ENCODE measurements at places on chromosomes 11 and 22.

- H3K27me3 ChIP-seq = no peaks in the 10 kb centered on the region
- no peak overlapping the region for H3K4me3 ChIP-seq
Observed at GRCh38 chr11:43830928-43831440, 49.6 kb upstream of the ALKBH3 start.

GRCh38 chr11:43904742-43905535, 24.3 kb downstream of the ALKBH3 start:
- no peak for DNase-seq
- peak overlapping the region; percentile 38 for H3K27ac ChIP-seq
- peaks cover 11% of the 10 kb centered on the region for H3K36me3 ChIP-seq
- H3K4me1 ChIP-seq = peaks cover 10% of the 10 kb centered on the region
- H3K4me3 ChIP-seq = peak overlapping the region; percentile 35

GRCh38 chr11:217704-218103, 10.2 kb downstream of the RIC8A start:
- peaks cover 34% of the 10 kb centered on the region for H3K36me3 ChIP-seq
- no peak overlapping the region for H3K27ac ChIP-seq
- no peaks in the 10 kb centered on the region for H3K4me1 ChIP-seq

DNA sequence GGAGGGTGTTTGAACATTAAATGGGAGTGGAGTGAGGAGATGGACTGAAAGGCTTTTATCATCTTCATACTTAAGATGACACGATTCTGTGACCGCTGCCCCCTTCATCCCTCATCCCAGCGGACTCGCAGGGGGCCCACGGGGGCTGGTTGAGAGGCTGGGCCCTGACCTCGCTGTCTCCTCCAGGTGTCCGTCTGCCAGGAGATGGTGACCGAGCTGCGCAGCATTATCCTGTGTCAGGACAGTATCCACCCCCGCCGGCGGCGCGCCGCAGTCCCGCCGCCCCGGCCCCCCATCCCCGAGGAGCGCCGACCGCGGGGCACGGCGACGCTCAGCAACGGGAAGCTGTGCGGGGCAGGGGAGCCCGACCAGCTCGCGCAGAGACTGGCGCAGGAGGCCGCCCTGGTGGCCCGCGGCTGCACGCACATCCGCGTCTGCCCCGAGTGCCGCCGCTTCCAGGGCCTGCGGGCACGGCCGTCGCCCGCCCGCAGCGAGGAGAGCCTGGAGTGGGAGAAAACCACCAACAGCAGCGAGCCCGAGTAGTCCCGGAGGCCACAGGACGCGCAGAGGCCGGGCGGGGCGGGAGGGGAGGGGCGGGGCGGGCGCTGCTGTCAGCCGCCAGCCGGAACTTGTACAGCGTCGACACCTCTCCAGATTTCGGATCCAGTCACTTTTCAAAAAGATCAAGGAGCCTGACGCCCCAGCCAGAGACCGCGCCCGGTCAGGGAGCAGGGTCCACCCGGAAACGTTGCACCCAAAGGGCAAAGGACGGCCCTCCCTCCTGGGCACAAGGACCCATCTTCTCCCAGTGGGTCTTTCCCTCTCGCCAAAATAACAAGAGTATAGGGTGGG, 38.0 kb upstream of the TBCEL start:
- H3K36me3 ChIP-seq = no peaks in the 10 kb centered on the region
- no peak for DNase-seq
- peaks cover 4% of the 10 kb centered on the region for H3K27me3 ChIP-seq
- H3K4me1 ChIP-seq = peaks cover 4% of the 10 kb centered on the region
- H3K27ac ChIP-seq = no peak overlapping the region
- peak overlapping the region; percentile 70 for H3K4me3 ChIP-seq

DNA sequence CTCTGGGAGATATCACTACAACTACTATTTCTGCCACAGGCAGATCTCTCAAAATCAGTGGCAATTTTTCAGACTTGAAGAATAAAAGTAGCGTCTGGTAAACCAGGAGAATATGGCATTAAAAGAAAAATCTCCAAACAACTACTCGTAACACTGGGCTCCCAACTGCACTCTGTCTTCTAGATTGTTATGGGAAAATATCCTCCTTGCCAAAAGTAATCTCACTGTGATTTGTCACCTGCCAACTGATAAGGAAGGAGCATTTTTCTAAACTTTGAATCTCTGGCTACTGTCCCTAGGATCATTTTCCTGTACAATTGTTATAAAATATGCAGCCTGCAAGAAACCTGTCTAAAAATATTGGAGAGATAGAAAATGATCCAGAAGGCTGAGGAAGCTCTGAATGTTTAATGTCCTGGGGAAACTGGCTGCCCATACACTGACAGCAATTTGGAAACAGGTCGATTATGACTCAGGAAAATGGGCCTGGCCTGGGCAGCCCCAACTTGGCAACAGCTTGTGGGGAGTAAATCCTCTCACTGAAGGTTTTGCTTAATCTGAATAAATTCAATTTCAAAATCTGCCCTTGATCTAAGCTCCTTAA, 90.5 kb upstream of the DBX1 start:
- no peaks in the 10 kb centered on the region for H3K27me3 ChIP-seq
- no peak for DNase-seq
- no peak overlapping the region for H3K4me3 ChIP-seq
- H3K4me1 ChIP-seq = no peaks in the 10 kb centered on the region
- H3K27ac ChIP-seq = no peak overlapping the region
- no peaks in the 10 kb centered on the region for H3K36me3 ChIP-seq

DNA sequence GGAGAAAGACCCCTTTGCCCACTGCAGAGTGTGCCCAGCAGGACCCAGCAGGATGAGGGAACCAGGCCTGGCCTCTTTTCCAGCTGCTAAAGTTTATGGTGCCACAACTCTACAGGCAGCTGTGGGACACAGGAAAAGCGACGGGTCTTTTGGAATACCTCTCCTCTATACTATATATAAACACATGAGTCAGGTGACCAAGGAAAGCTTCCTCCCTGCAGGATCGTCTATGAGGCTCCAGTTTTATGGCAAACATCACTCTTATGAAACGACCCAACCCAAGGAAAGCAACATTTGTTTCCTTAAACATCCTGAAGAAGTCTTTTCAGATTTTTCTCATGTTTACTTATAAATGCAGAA, 102.8 kb upstream of the AKIP1 start:
- no peak for DNase-seq
- peak overlapping the region; percentile 74 for H3K4me3 ChIP-seq
- H3K27me3 ChIP-seq = no peaks in the 10 kb centered on the region
- H3K27ac ChIP-seq = peak overlapping the region; percentile 89

GRCh38 chr11:34558673-34559072, 45.1 kb upstream of the ELF5 start:
- H3K27ac ChIP-seq = no peak overlapping the region
- H3K36me3 ChIP-seq = no peaks in the 10 kb centered on the region
- H3K27me3 ChIP-seq = no peaks in the 10 kb centered on the region
- no peak for DNase-seq
